A673 (cell line): ENCODE measurements at places on chromosomes 3 and 15. TPM values are rescaled to one million over a fixed set of nuclear protein-coding genes. Genes with fewer than 3 reads are reported as not detected.

DNA sequence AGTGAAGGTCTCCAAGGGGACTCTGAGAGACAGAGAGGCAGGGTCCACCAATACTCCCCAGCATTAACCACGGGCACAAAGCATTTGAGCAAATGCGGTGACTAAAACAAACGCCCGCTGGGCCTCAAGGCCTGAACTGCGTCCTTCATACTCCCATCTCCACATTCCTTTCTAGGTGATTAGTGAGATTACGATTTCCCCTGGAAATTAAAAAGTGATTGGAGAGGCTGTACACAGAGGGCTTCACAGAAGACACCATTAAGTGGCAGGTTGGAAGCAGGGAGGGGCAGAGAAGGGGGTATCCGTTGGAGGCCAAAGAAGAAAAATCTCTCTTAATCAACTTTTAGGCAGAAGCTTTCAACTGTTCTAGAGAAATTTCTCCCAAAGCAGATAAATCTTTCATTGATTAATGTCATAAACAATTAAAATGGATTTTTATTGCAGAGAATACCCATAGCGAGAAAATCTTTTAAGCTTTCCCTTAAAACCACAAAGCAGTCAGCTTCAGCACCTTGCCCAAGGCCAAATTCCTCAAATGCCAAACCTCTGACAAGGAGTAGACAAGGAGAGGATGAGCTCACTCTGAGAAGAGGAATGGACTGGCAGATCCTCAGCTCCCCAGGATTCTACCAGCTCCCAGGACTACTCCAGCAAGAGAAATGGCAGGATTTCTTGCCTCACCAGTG, 38.2 kb downstream of the MB21D2 start:
- peak; percentile 91 for DNase-seq

DNA sequence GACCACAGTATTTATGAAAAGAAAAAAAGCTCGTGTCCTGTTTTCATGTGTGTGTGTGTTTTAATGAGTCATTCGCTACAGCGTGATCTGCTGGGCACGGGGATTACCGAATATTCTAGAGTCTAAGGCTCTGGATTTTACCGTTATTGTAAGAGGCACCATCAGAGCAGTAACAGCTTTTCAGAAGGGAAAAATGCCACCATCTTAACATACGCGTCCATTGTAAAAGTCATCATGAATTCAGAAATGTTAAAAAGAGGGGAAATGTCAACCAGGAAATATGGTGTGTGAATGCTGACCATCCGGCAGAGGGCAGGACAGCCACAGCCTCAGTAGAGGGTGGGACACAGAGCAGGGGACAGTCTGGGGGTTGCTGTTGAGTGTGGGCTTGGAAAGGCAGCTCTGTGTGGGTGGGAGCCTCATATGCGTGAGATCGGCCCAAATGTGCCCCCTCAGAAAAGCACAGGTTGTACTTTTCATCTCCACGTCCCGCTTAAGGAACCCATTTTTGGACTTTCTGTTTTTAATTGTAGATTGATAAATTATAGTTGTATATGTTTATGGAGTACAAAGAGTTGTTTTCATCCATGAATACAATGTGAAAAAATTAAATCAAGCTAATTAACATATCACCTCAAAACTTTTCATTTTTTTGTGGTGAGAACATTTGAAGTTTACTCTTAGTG, 69.6 kb downstream of the ASB7 start:
- DNase-seq = peak; percentile 55

DNA sequence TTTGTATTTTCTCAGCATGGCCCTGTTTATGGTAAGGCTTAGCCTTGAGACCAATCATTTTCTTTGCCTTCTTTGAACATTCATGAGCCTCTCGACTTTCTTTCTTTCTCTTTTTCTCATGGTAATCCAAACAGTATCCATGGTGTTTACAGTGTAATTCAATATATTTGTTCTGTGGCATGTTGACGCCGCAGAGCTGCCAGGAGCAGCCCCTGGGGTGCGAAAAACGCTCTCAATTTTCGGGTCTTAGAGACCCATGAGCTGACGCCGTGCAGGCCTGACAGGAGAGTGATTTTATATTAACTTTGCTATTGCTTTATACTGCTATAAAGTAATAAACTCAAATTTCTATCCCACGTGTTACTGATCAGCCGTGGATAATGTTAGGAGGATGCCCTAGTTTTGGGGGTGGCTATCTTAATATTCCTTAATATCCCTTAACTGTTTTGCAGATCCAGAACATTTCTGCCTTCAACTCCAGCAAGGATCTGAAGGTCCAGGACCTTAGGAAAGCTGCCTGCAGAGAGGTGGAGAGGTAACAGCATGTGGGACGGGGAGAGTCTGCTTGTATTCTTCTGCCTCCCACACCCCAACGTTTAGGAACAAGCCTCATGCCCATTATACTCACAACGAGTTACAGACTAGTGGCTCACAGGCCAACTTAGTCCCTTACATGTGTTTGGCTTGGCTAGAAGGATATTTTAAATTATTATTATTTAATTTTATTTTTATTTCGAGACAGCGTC, 29.3 kb upstream of the MYO1E start:
- DNase-seq = no peak

GRCh38 chr3:24185738-24186384, 240.8 kb downstream of the NR1D2 start:
- DNase-seq = peak; percentile 80

DNA sequence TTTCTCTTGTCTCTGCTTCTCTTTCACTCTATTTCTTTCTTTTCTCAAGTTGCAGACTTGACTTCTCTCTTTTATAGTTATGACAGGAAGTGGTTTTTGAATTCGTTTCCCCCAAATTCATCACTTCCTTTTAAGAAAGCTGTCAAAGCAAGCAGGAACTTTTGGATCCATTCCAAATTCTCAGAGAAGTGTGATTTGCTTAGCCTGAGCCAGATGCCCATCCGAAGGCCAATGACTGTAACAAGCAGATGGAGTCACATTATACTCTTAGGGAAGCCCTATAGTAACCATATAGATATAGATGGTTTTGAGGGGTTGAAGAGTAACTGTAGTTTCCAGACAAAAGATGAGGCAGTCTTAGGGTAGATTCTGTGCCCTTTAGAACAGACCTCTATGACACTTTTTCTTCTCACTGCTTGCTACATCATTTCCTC, 592.0 kb upstream of the KCNMB2 start:
- DNase-seq = peak; percentile 72

- no peak for DNase-seq
These were observed 6.8 kb downstream of the ARL6IP5 start for GRCh38 chr3:69091389-69092029.

DNA sequence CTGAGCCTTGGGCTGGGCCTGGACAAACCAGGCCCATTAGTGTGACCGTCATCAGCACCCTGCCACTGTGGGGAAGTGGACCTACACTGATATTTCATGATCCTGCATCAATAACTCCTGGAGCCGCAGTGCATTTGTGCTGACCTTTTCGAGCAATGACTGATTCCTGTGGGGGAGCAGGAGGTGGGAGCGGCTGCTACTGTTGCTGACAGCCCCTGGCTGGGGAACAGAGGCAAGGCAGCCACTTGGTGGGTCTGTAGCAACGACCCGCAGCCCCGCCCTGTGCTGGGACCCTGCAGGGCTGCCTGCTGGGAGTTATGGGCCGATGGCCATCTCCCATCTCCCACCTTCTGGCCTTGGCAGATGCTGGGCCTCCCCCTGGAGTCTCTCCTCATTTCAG, 42.1 kb downstream of the CCDC33 start:
- no peak for DNase-seq

DNA sequence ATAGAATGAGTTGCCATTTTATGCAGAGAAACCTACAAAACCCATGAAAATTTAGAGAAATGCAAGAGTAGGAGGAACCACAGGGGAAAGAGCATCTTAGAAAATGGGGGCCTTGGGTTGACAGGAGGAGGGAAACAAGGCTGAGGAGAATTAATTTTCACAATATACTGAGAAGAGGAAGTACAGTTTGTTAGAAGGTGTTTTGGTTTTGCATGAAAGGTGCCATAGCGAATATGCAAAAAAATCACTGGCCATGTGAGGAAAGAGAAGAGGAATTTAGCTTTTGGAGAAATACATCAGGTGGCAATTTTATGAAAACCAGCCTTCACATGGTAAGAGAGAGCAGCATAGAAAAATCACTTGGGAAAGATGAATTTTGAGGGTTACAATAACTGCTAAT, 413.9 kb upstream of the C2CD4B start:
- no peak for DNase-seq

DNA sequence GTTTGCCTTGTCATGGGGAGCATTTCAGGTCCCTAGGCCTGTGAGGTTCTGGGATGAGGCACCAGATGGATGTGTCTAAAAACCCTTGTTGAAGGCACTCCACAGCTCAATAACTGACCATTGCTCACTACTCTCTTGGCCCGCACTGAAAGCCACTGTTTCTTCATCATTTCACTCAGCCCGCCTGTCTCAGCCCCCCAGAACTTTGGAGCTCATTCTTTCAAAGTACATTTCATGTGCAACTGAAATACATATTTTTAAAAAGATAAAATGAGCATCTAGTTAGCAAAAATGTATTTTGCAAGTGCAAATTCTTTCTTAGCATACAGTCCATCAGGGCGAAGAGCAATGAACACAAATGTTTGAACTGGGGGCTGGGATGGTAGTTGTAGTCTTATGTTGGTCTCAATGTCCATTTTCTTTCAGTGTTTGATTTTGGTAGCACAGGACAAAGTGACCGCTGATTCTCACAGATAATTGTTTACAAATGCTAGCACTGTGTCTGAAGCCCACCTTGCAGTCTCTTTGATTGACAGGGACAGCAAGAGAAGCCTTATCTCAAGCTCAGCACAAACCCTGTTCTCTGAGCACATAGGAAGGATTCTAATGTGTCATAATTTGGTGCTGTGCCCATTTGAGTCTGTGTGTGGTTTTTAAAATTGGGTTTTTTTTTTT, 19.6 kb downstream of the HEMK1 start:
- DNase-seq = no peak

GRCh38 chr15:78276064-78276943, 11.9 kb downstream of the DNAJA4 start:
- DNase-seq = no peak

DNA sequence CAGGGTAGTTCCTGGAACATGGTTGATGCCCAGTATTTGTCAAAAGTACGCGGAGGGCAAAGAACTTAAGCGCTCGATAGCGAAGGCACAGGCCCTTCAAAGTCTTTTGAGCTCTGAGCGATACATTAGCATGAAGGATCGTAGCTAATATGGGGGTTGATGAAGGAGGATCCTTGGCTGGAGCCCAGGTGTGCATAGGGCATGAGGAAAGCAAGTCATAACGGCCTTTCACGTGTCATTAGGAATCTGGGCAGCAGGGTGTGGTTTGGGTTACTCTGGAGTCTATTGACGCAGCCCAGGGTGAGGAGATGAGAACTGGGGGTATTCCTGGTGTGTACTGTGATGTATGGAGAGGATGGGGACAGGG, 31.7 kb downstream of the SPINK8 start:
- peak; percentile 10 for DNase-seq

DNA sequence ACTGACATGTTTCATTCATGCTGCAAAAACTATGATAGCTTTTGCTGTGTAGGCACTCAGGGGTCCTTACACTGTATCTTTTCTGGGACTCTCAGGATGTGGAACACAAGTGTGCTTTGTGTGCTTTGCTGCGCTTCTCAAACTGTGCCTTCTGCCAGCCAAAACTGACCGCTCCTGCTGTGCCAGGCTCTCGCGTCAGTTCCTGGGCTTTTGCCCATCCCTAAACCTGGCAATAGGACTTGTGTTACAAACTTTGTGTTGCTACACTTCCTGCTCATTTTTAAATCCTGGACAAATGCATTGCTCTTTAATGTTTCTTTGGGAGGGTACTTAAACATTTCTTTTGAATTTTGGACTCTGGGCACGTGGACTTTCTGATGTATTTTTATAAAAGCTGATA, 60.3 kb downstream of the DIPK2A start:
- peak; percentile 27 for DNase-seq

DNA sequence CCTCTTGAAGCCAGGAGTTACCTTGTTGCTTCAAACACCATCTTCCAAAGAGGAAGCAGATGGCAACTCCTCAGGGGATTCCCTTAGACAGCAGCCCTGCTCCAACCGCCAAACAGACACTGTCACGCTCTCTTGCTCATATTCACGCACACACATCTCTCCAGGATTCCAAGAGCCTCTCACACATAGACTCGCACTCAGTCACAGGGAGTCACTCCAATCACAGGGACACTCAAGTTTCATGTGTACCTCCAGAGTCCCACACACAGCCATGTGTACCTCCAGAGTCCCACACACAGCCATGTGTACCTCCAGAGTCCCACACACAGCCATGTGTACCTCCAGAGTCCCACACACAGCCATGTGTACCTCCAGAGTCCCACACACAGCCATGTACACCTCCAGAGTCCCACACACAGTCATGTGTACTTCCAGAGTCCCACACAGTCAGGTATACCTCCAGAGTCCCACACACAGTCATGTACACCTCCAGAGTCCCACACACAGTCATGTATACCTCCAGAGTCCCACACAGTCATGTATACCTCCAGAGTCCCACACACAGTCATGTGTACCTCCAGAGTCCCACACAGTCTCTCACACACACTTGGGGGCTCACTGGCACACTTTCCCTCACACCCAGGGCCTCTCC, 6.1 kb downstream of the VWA5B2 start:
- no peak for DNase-seq

DNA sequence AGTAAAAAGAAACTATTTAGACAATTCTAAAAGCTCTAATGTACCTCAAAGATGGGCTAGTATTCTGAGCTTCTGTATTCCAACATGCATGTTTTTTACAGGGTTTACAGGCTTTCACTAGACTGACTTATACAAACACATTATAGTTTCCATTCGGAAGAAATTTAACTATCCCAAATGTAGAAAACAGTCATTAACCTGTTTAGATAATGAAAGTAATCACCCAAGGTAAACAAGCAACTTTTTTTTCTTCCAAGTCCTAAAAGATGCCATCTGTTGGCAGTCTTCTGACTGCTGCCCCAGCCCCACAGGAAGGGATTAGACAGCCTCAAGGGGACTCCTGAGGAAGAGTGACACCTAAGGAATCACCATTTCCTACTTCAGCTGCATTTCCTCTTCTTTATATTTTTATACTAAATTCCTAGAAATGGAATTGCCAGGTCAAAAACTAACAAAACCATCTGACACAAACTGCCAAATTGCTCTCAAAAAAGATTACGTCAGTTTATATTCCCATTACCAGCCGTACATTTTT, 25.5 kb downstream of the SIN3A start:
- DNase-seq = peak; percentile 42

DNA sequence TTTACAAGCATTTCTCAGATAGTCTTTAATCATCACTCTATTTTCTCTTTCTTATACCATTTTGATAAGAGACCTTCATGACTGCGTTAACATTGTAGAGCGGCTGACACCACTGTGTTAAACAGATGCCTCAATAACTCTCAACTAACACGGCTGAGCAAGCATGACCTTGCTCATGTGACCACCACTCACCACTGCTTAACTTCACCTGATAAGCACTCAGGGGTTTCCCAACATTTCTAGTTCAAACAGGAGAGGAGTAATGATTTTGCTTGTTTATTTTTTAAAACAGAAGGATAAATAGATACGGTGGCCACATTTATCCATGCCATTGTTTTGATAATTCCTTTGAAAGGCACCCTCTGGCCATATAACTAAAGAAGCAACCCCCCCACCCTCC, 37.7 kb upstream of the TMEM45A start:
- DNase-seq = no peak

The NDUFB4 gene
- total RNA-seq = 177 and 200 TPM in 2 replicates

The PLSCR5 gene
- total RNA-seq = not detected in 2 replicates

The ZNF609 gene
- 35.0 and 47.4 TPM in 2 replicates for total RNA-seq

The DAPK2 gene
- total RNA-seq = 15.7 and 19.2 TPM in 2 replicates

The CEP97 gene
- total RNA-seq = 19.7 and 23.8 TPM in 2 replicates

The MOBP gene
- total RNA-seq = 0.19 and 0.22 TPM in 2 replicates

The OR5K2 gene
- total RNA-seq = not detected in 2 replicates

The FAM227B gene
- total RNA-seq = 2.3 and 4.2 TPM in 2 replicates

The GOLGA8J gene
- total RNA-seq = 0.22 TPM in 1 of 2 replicates, not detected in the other

The CCR9 gene
- not detected in 2 replicates for total RNA-seq

The CD200R1L gene
- total RNA-seq = not detected in 2 replicates

The TICRR gene
- 55.7 and 56.5 TPM in 2 replicates for total RNA-seq
